Stimulated activated CD4-positive, alpha-beta T cell treated with anti-CD3 and anti-CD28 coated beads, Interleukin-1b, Interleukin-23, amount 100 ng/mL, for 1 hour (primary cell): ENCODE measurements at places on chromosomes 1 and 21.

GRCh38 chr1:51284487-51284954, 45.8 kb downstream of the TTC39A start:
- no peak for DNase-seq

DNA sequence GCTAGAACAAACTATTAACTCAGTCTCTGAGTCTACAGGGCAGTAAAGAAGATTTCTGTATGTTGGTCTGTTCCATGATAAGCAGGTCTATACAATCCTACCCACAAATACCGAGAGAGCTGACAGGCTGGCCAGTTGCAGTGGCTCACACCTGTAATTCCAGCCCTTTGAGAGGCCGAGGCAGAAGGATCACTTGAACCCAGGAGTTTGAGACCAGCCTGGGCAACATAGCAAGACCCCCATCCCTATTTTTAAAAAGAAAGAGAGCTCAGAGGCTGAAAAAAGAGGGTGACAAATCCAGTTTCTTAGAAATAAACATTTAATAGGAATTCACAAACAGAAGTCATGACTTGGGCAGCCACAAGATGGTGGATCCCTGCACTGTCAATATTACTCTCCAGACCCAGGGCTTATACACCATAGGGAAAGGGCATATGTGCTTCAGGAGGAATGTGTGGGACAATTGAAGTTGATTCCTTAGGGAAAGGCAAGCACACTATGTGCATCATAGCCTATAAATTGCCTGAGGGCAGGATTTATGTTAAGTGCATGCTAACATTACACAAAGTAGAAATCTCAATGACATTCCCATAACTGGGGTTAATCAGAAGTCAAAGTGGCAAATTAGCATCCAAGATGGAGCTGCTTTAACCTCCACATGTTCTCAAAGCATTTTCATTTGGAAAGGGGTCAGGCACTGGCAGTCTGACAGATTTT, 66.8 kb downstream of the SLC16A1 start:
- DNase-seq, result no peak

DNA sequence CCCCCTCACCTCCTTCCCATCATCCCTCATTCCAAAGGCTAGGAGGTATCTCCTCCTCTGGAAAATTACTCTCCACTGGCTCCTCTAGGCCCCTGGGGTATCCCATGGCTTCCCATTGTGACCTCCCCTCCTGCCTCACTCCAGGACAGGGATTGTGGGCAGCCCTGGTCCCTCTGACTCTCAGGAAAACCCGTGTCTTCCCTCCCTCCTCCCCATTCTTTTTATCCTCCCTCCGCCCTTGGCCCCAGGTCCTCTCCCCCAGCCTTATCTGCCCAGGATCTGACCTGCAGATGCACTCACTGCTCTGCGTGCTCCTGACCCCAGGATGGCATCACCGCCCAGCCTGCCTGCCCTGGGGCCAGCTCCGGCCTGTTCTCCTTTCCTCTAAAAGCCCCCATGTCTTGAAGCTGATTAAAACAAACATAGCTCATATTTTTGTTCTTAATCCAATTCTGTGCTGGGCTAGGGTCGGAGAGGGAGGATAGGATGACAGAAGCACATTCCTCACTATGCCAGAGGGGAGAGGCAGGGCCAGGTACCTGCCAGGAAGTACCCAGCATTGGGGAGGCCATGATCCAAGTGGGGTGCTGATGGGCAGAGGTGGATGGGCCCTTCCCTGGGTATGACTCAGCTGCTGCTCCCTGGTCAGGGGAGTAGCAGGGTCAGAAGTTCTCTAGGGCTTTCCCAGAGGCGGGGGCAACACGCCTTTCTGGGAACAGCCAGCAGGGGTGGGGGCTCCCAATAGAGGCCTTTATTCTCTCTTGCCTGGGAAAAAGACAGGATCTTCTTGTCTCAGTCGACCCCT, 13.8 kb upstream of the UBL4B start:
- DNase-seq, result no peak

GRCh38 chr1:24903011-24903461, 27.0 kb downstream of the RUNX3 start:
- no peak for DNase-seq

DNA sequence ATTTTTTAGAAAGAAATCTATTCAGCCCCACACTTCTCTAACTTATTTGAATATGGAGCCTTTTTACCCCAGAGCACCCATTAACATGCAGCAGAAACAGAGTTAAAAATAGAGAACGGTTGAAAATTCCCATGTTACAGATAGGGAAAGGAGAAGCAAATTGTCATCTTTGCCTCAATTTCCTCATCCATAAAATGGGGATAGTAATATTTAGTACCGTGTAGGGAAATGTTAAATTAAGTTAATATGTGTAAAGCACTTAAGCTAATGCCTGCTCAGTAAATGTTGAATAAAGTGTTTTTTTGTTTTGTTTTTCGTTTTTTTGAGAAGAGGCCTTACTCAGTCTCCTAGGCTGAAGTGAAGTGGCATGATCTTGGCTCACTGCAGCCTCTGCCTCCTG, 50.3 kb downstream of the NAV1 start:
- DNase-seq, result no peak

DNA sequence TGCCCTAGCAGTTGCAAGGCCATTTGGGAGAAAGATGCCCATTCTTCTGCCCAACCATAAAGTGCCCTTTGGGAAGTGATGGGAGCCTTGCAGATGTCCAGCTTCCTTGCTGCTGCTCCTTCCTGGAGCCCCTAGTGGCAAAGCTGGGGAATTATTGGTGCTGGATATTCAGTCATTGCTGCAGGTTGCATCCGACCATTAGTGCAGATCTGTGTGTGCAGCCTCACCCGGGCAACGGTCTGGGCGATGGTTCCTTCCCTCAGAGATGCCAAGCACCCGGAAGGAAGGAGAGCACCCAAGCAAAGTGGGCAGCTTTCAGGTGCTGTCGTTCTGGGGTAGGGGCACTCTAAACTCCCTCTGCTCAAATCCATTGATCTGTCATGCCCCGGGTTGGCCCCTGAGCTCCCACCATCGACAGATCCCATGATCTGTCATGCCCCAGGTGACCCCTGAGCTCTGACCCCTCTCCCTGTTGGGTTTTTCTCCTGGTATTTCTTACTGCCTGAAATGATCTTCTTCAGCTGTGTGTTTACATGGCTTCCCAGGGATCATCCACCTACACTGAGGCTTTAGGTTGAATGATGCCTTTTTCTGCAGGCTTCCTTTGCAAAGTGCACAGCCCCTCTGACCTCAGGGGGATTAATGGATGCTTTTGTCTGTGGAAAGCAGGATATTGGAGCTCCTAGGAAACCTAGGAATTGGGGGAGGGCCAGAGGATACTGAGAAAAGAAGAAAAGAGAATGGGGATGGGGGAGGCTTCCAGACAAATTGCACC, 467.5 kb downstream of the PTPRU start:
- no peak for DNase-seq

- DNase-seq, result no peak
Observed at GRCh38 chr1:181479137-181479745, 4.1 kb upstream of the CACNA1E start.

DNA sequence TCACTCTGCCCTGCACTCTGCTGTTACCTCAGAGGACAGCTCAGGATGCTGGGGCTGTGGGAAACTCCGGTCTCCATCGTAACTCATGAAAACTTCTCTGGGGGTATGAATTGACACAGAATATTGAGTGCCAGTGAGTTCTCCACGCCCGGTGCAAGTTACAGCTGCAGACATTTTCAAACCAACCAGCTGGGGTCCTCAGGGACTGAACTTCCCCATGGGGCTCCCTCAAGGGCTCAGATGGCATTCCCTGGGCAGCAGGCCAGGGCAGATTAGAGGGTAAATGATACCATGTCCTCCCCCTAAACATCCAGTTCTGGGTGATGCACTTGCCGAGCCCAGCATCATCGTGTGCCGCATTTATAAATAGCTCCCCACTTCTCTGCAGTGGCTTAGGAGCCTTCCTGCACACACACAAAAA, 27.8 kb upstream of the CCSAP start:
- no peak for DNase-seq

GRCh38 chr1:107941531-107941930, 23.4 kb downstream of the VAV3 start:
- no peak for DNase-seq

GRCh38 chr1:212949771-212950170, 570 bp upstream of the VASH2 start:
- no peak for DNase-seq
